ENCODE measurements at places on chromosomes 6 and 20.

GRCh38 chr6:107800564-107801164, 23.4 kb downstream of the SCML4 start:
- no peak for DNase-seq

DNA sequence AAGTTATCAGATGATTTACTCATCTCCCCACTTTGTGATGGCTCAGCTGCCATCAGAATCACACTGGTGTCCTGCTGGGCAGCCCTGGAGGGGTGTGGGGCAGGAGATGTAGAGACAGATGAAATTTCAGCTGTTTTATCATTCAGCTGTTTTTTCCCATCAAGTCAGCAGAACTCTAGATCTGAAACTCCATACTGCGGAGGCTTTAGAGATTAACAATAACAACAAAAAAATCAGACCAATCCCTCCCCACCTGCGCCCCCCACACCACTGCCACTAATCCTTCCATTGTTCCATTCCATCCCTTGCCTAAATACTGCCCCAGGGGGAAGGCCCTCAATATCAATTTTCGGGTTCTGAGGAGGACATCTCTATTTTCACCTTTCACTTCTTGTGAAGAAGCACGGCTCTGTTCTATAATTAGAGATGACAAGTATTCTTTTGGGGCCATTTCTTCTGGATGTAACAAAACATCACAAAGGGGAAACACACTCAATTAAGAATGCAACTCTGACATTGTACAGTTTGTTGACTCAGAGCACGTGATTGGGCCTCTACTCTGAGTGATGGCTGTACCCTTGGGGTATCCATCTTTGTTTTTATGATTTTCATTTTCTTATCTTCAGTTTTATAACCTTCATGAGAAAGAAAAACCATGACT, 396.3 kb downstream of the ZFAND3 start:
- no peak for DNase-seq

- no peak for DNase-seq
Measured at GRCh38 chr6:45571159-45571558, 193.4 kb upstream of the SUPT3H start.

DNA sequence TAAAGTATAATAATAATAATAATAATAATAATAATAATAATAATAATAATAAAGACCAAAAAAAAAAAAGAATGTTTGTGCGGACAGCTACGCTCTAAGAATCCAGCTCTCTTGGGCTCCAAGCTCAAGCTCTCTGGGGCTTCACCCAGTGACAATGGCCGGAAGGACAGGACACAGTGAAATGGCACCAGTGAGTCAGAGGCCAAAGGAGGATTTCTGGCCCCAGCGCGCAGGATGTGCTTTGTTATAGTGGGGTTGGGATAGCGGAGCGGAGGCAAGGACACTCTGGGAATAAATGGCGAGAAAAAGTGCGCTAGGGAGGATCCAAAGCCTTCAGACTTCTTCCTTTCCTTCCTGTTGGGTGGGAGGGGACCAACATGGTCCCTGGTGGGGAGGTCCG, 38.2 kb downstream of the HLA-A start:
- DNase-seq = no peak

DNA sequence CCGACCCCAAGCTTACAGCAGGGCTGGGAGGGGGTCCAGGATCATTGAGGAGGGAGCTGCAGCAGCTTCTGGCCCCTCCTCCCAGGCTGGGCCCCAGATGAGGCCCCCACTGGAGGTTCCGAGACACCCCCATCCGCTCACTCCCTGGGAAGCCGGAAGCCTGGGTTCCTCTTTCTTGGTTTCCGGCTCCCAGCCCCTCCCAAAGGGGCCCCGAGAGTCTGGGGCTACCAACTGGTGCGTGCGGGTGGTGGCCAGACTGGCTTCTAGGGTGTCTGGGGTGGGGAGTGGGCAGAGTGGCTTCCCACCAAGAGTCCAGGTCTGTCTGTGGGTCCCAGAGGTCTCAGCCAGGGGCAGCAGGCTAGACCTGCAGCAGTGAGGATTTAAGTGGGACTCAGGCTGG, 2.2 kb downstream of the RGS19 start:
- peak; percentile 52 for DNase-seq

DNA sequence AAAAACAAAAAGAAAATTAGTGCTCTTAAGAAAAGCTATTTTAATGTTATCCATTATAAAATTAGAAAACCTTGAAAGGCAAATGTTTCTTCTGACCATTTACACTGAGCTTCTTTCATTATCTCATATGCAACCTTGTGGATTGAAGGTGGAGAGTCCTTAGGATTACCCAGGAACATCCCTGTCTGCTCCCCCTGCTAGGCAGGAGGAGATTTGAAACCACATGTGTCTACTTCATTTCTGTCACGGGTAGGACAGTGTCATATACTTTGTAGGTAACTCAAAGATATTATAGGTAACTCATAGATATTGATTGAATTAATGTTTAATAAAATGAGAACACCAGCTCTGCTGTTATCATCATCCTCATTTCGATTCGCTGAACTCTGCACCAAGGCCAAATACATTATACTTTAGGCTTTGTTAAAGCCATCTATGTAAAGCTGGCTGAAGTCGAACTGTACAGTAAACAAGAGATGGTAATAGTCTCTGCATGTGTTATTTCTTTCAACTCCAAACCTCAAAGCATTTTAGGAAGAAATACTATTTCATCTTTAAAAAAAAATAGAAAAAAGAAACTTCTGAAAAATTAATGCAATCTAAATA, 49.5 kb downstream of the HDAC2 start:
- no peak for DNase-seq

DNA sequence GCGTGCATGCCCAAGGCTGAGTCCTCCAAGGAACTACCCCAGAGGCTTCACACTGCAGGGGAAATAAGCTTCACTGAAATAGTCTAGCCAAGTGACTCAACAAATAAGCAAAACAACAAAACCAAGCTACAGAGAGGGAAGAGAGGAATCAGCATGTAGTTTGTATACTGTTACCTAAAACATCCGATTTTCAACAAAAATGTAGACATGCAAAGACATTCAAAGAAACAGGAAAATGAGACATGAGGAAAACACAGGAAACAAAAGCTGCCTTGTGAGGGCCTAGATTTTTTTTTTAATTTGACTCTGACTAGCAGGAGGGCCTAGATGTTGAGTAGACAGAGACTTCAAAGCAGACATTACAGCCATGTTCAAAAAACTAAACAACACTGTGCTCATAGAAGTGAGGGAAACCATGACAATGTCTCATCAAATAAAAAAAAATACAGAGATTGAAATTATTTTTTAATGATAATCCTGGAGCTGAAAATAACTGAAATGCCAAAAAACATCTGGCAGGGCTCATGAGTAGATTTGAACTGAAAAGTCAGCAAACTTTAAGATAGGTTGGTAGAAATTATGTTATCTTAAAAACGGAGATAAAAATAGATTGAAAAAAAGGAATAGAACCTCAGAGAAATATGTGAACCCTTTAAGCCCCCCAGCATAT, 16.4 kb upstream of the KIF25 start:
- no peak for DNase-seq

GRCh38 chr6:7910654-7911344, at the start of gene TXNDC5:
TXNDC5 (minus strand) TSS chr6:7910788; CDS start chr6:7910776, 12 bp downstream.
- peak; percentile 75 for DNase-seq
